Activated naive CD8-positive, alpha-beta T cell treated with anti-CD3 and anti-CD28 coated beads, Interleukin-2, amount 10 ng/mL, durations not matched to agents 7 days and 5 days (primary cell): ENCODE measurements at places on chromosomes 7 and 10. TPM values are rescaled to one million over a fixed set of nuclear protein-coding genes. Genes with fewer than 3 reads are reported as not detected.

Gene AZGP1
- not detected for total RNA-seq

GRCh38 chr7:111750228-111750627 is 187.9 kb upstream of the IMMP2L start:
- DNase-seq = no peak

GRCh38 chr10:86200867-86201266 is 165.7 kb downstream of the GRID1 start:
- DNase-seq = no peak

DNA sequence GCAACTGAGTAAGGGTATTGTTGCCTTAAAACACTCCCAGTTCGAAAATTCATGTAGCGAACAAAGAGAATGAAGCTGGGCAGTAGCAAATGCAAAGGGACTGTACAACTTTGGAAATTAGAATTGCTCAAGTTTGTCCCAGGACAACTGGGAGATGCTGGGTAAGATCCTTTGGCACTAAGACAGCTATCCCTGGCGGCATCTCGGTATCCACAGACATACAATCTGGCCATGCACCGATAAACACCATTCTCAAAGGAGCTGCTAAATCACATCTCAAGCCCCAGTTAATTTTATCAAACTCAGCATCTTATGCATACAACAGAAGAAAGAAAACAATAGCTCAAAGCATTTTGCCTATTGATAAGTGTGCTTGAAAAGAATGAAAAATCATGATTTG is 177.3 kb downstream of the AMPH start:
- DNase-seq = no peak

GRCh38 chr10:118568327-118568848 is 27.1 kb downstream of the PRLHR start:
- DNase-seq = no peak

DNA sequence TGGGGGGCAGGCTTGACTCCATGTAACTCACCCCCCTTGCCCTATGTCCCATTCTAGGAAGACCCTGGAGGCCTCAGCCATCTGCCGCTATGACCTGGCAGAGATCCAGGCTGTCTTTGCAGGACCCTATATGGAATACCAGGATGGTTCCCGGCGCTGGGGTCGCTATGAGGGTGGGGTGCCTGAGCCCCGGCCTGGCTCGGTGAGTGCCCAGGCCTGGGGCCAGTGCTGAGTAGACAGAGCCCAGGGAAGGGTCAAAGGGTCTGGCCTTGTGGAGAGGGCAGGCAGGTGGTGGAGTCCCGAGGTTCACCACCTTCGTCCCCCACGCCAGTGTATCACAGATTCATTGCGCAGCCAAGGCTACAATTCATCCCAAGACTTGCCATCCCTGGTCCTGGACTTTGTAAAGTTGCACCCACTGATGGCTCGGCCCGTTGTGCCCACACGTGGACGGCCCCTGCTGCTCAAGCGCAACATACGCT is 7.5 kb downstream of the MRPL43 start:
- no peak for DNase-seq

GRCh38 chr7:84949501-84949900 is 237.4 kb downstream of the SEMA3D start:
- no peak for DNase-seq

GRCh38 chr10:5391790-5392189 is 12.8 kb downstream of the TUBAL3 start:
- DNase-seq = no peak

Gene SPDYE11
- total RNA-seq = not detected

DNA sequence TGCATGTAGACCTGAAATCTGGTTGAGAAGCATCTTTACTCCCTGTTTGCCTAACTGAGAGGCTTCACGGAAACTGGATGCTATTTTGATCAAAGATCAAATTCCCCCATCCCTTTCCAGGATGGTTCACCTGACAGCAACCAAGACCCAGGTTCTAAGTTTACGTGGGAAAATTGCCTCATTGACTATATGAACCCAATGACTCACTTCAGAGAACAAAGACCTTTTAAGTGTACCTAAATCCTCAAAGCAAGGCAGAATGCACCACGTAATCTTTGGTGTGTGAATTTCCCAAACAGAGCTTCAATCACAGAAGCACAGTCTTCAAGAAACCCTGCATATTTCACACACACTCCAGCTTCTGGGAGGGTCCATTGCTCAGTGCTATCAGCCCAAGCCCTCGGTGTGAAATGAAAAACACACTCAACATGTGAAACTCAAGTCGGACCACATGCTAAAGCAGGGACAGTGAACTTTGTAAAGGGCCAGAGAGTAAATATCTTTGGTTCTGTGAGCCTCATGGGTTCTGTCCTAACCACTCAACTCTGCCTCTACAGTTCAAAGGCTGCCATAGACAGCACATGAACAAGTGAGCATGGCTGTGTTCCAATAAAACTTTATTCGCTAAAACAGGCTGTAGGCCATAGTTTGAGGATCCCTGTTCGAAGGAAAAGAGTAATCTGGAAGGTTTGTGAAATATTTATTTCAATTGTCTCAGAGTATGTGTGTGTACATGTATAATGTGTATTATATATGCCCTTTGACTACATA is 275.6 kb upstream of the FOXK1 start:
- DNase-seq = no peak

DNA sequence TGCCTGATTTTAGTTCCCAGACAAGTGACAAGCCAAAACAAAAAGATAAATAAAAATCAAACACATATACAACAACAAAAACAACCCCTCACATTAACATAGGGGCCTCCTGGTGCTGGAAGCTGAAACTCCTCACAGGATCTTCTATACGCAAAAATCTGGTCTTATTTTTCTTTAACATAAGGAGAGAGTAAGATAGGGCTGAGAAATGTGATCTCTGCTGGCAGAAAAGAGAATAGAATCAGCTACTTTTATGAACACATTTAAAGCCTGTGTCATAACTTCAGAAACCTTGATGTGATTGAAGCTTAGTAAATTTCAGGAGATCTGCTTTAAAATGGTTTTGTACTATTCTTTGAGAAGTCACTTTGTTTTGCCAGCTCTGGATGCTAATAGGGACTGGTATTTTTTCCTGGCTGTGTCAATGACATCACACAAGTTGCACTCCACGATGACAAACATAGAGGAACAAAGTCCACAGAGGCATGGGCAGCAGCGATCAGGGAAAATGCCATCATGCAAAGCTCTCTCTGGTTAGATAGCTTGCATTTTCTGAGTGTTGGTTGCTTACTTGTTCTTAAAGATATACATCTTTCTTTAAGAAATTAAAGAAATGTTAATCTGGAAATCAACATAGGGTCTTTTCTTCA is 176.6 kb upstream of the SP4 start:
- DNase-seq = no peak

Gene TRIM74
- total RNA-seq = 2.5 TPM

- DNase-seq = no peak
Measured at GRCh38 chr10:80855348-80855971, 317.8 kb downstream of the SH2D4B start.

DNA sequence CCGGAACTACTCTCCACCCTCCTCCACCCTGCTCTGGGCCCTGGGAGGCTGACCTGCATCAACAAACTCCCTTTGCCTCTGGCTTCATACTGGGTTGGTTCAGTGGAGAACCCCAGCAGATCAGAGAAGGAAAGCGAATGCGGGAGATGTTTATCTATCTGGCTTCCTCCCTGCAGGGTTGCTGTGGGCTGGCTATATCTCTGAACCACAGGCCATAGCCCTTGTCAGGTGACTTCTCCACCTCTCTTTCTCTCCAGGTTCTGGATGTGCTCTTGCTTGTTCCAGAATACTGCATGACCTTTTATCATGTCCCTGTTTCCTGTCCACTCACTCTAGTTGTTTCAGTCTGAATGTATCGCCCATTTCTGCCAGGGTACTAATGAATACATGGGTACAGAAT is 51.7 kb upstream of the IFRD1 start:
- no peak for DNase-seq

DNA sequence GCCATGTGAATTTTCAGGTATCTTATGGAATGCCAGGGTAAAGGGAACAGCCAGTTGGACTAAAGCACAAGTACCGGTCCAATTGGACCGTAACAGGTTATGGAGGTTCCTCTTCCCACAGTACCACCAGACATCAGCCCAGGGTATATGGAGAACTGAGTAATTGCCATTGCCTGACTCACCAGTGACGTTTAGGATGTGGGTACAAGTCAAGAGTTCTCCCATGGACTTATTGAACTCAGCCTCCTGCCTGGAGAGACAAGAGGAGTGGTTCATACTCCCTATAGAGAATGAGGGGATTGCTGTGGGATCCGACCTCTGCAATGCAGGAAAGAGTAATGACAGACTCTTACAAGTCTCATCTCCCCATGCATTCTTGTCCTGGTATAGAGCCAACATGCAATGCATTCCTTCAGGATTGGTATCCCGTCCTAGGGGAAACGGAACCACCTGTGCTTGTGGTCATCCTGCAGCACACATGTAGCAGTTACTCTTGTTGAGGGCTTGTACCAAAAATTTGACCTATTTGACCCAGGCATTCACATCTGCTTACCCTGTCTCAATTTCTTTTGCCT is 30.7 kb upstream of the ELOVL3 start:
- no peak for DNase-seq

Gene SP4
- total RNA-seq = 42.4 TPM

Gene PRPS1L1
- total RNA-seq = not detected

Gene CLRN3
- total RNA-seq = not detected

GRCh38 chr7:36406156-36406555 is 16.5 kb downstream of the ANLN start:
- DNase-seq = no peak

GRCh38 chr7:25517906-25518305 is 289.6 kb upstream of the NPVF start:
- no peak for DNase-seq

DNA sequence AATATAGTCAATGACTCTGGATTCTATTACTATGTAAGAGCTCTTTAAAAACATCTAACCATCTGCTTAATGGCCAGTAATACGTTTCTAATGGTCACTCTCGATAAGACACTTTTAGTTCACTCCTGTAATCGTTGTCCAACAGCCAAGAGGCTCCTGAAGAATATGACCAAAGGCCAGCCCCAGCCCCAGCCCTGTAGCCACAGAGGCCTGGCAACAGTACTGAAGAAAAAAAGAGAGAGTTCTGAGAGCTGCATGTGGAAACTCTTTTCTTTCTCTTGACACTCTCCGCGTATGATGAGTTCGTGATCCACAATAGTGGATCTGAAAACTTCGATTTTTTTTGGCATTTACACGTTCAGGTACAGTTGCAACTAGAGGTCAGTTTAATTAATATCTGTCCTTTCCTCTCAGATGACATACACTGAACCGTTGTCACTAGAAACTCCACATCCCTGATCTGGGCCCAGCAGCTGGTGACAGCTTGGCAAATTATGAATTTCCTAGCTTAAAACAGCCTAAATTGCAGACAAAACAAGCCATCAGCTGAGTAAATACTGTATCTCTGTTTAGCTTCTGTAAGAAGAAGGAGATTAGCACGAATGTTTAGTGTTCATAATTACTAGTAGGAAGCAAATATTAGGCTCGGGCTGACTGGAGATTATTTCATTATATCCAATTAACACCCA is 456.7 kb downstream of the LRMDA start:
- no peak for DNase-seq

- DNase-seq = no peak
Measured at GRCh38 chr7:11127988-11128387, 154.3 kb downstream of the PHF14 start.

DNA sequence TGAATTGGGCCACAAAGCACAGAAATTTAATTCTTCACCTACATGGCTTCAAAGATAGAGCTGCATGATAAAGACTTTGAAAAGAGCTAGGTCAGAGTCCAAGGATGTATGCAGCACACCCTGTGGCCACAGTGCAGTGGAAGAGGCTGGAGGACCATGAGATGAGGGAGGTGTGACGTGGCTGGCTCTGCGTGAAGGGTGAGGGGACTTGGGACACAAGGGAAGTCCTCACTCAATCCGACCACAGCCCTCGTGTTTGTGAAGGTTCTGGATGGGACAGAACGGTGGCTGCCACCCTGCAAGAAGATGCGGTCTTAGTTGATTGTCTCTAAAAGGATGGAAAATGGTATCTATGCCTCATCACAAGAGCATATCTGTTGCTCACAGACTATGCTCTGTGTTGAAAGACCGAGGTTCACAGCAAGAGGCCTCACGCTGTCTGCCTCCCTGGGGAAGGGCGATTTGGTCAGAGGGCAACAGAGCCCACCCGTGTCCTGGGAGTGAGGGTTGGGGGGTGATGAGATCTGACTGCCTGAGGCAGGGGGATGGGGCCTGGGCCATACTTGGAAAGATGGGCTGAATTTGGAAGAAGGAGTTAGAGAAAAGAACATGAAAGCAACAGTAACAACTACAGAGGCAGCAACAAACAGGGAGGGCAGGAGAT is 174.4 kb upstream of the SHH start:
- DNase-seq = no peak

GRCh38 chr7:30914596-30914995 is 2.9 kb downstream of the AQP1 start:
- no peak for DNase-seq

Gene SCIN
- 0.77 TPM for total RNA-seq
